HepG2 (cell line): ENCODE measurements at places on chromosomes 5 and 9. TPM values are rescaled to one million over a fixed set of nuclear protein-coding genes. Genes with fewer than 3 reads are reported as not detected.
A peak's percentile ranks its signal among the peaks of the same experiment; 100 is the strongest.

DNA sequence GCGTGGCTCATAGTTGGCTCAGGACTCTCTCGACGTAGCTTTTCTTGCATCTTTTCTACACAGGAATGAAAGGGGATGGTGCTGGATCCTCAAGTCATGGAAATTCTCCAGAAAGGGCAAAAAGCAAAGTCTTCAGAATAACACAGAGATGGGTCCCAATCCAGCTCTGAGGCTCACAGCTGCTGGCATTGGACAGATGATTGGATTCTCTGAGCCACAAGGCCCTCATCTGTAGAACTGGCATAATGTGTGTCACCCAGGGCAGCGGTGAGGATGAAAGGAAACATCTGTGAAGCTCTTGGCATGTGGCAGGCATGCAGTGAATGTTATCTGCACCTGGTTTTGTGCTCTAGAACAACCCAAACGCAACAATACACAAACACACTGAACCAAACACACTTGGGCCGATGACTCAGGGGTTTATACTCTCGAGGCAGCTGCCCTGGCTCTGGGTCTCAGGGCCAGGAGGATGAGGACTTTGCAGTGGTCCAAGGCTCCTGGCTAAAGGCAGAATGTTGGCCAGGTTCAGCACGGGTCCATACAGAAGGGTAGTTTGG is 64.0 kb upstream of the UBTD2 start:
- H3K27ac ChIP-seq = no peak overlapping the region
- no peaks in the 10 kb centered on the region for H3K27me3 ChIP-seq
- no peak overlapping the region for H3K4me3 ChIP-seq
- peaks cover 12% of the 10 kb centered on the region for H3K4me1 ChIP-seq

DNA sequence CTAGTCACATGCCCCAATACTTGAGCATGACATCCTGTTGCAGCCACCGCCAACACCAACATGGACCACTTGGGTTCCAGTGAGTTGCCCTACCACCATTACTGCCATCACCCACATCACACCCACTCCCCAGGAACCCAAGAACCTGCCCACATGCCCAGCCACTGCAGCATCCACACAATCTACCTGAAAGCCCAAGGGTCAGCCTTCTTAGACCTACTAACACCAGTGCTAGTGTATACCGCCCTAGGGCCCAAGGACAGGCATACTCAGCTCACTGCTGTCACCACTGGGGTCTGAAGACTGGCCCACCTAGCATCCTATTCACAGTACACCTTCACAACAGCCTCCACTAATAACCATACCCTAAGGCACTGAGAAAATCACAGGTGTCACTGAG is 82.0 kb downstream of the SYK start:
- H3K4me3 ChIP-seq = no peak overlapping the region
- H3K27me3 ChIP-seq = no peaks in the 10 kb centered on the region; the same call in 2 of the 3 replicates
- H3K4me1 ChIP-seq = no peaks in the 10 kb centered on the region
- no peaks in the 10 kb centered on the region for H3K36me3 ChIP-seq
- DNase-seq = no peak

DNA sequence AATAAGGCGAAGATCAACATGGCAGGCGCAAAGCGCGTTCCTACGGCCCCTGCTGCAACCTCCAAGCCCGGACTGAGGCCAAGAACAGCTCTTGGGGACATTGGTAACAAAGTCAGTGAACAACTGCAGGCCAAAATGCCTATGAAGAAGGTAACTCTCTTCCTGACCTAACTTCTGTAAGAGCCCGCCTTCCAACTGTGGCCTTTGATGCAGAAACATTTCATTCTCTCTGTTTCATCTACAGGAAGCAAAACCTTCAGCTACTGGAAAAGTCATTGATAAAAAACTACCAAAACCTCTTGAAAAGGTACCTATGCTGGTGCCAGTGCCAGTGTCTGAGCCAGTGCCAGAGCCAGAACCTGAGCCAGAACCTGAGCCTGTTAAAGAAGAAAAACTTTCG is 979 bp downstream of the CCNB1 start:
- peak overlapping the region; percentile 89 for H3K27ac ChIP-seq
- no peaks in the 10 kb centered on the region for H3K27me3 ChIP-seq
- H3K4me1 ChIP-seq = peaks cover 54% of the 10 kb centered on the region
- no peaks in the 10 kb centered on the region for H3K36me3 ChIP-seq
- peak overlapping the region; percentile 95 for H3K4me3 ChIP-seq

DNA sequence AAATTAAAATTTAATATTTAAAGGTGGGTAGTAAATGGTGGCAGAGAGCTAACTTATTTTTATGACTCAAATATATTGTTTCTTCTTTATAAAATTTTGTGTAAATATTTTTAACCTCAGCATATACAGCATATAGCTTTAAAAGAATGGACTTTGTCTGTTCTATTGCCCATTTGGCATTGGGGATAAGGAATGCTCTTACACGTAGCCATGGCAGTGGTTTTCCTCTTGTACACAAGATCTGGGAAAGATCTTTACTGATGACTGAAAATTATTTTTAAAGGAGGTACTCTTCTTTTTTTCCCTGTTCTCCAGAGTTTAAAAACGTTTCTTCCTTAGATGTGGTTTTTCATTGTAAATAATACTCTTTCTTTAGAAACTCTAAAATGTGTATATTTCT is 75.0 kb downstream of the PBX3 start:
- no peak overlapping the region for H3K4me3 ChIP-seq
- DNase-seq = no peak
- H3K27me3 ChIP-seq = no peaks in the 10 kb centered on the region
- no peak overlapping the region for H3K27ac ChIP-seq
- peaks cover 7% of the 10 kb centered on the region for H3K4me1 ChIP-seq
- no peaks in the 10 kb centered on the region for H3K36me3 ChIP-seq

DNA sequence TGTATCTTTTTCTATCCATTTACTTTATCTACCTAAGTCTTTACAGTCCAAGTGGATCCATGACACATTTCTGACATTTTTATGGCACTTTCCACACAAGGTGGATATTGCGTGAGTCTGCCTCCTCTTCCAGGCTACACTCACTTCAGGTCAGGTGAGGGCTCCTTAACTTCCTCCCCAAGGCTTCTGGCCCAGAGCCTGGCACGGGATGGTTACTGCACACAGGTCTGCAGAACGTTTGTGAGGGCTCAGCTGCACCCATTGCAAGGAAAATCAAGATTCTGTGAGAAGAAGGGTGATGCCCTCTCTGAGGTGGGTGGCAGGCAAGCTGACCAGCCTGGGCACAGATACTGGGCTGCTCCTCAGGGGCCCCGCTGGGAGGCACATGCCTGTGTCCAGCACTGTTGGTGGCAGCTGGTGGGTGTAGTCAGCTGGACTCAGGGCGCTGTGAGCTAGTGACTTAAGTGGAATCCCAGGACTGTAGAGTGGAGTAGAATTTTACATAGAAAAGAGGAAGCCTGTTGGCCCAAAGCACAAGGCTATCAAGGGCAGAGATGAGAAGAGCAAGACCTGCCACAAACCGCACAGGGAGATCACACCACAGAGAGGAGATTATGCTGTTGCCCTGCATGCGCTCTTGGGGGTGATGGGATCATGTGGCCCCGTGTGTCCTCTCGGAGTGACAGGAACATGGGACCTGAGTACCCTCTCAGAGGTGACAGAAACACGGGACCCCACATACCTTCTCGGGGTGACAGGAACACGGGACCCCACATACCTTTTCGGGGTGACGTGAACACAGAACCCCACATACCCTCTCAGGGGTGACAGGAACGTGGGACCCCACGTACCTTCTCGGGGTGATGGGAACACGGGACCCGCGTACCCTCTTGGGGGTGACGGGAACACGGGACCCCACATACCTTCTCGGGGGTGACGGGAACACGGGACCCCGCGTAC is 21.3 kb downstream of the AHRR start:
- no peak overlapping the region for H3K27ac ChIP-seq
- no peak overlapping the region for H3K4me3 ChIP-seq
- no peaks in the 10 kb centered on the region for H3K36me3 ChIP-seq
- H3K27me3 ChIP-seq = no peaks in the 10 kb centered on the region; the same call in 1 of the 2 replicates
- no peak for DNase-seq

GLRA1 gene
- not detected in 2 replicates for polyA plus RNA-seq
